ENCODE measurements at places on chromosomes 12 and 14.

DNA sequence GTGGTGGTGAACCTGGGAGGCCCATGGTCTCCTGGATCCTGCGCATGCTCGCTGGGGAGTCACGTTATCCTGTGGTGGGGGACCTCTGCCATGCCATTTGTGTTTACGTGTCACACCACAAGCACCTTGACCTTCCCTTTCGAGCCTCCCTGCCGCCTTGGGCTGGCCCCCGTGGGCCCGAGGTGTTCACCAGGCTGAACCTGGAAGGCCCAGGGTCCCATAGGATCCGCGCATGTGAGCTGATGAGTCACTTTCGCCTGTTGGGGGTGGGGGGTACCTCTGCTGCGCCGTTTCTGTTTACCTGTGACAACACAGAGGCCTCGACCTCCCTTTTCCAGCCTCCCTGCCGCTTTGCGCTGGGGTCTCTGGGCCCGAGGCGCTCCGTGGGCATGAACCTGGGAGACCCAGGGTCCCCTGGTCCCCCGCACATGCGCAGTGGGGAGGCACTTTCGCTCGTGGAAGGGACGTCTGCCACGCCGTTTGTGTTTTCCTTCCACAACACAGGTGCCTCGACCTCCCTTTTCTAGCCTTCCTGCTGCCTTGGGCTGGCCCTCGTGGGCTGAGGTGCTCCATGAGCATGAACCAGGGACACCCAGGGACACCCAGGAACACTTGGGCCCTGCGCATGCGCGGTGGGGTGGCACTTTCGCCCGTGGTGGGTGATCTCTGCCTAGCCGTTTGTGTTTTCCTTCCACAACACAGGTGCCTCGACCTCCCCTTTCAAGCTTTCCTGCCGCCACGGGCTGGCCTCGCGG, 334.1 kb downstream of the ALG10 start:
- DNase-seq = no peak

GRCh38 chr12:116924558-116925453, 14.1 kb downstream of the FBXW8 start:
- DNase-seq = no peak

GRCh38 chr12:58288190-58288589, 346.8 kb downstream of the ATP23 start:
- DNase-seq = no peak

GRCh38 chr12:122865268-122866231, 30.3 kb downstream of the HIP1R start:
- DNase-seq = peak; percentile 31

DNA sequence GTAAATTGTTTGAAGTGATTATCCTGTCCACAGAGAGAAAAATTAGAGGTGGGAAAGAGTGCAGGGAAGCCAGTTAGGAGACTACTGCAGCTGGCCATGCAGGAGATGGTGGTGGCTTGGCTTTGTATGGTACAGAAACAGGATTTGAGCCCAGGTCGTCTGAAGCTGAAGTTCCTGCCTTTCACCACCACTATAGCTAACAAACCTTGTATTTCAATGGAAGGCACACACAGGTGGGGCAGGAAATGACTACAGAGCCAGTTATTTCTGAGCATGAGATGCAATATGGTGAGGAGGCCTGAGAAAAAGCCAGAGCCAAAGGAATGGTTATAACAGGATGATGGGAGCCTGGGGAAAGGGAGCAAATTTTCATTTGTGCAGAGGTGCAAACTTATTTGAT, 103.9 kb downstream of the BTG1 start:
- no peak for DNase-seq

GRCh38 chr12:68001486-68002466, 12.5 kb downstream of the IFNG-AS1 start:
- DNase-seq = no peak

- DNase-seq = no peak
Measured at GRCh38 chr14:102731101-102731870, 46.0 kb upstream of the TRAF3 start.

GRCh38 chr12:110966081-110966760, 45.8 kb upstream of the MYL2 start:
- DNase-seq = no peak

DNA sequence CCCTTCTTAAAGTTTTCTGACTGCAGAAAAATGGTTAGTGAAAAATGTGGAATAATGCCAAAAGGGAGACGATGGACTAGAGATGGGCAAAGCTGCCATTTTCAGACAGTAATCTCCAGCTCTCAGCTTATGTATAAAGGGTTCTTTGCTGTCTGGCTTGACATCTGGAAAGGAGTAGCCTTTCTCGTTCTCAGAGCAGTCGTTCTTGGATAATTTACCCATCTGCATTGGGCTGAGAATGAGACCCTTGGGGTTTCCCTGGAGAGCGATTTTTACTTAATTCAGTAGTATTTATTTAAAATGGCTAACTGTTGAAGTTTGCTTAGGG, 1.2 kb downstream of the NUDT4 start:
- DNase-seq = no peak

GRCh38 chr14:76943072-76943471, 85.4 kb downstream of the IRF2BPL start:
- no peak for DNase-seq

DNA sequence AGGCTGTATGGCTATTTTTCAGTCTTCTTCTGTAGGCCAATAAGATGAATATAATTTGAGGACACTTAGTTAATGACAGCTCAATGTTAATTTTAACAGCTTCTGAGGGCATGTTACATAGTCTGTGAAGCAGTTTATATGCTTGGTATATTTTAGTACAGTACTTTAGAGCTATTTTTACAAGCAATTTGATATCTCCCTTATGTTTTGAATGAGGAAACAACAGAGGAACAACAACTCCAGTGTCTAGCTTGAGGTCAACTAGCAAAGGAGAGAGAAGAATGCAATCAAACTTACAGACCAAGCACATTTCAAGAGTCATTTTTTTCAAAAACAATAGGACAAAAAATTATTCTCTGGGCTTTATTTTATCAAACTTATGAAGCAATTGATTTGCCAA, 469.1 kb upstream of the DCN start:
- DNase-seq = no peak

DNA sequence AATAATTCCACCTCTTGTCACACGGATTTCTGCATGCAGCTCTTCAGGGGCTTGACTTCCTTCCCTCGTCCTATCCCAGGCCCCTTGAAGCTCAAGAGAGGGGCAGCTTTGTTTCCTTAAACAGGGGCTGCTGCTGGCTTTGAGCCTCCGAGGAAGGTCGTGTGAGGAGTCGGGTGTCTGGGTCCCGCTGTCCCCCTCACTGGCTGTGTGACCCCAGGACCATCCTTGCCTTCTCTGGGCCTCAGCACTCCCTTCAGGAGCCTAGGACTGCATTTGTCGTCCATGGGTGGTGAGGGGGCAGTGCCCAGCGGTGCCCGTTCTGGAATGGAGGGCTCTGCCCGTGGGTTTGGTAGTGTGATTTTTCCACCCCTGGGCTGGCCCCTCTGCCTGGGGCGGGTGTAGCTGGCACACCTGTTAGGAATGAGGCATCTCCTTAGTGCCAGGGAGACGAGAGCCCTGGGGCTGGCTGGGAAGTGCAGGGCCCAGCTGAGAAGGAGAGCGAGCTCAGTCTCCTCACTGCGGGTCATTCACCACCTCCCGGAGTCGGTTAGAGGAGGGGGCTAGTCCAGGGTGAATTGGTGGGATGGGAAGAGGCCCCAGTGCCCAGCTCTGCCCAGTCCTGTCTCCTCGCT, 60.8 kb downstream of the TSPAN9 start:
- no peak for DNase-seq

- no peak for DNase-seq
Measured at GRCh38 chr12:107439026-107439738, 246.4 kb upstream of the PWP1 start.

DNA sequence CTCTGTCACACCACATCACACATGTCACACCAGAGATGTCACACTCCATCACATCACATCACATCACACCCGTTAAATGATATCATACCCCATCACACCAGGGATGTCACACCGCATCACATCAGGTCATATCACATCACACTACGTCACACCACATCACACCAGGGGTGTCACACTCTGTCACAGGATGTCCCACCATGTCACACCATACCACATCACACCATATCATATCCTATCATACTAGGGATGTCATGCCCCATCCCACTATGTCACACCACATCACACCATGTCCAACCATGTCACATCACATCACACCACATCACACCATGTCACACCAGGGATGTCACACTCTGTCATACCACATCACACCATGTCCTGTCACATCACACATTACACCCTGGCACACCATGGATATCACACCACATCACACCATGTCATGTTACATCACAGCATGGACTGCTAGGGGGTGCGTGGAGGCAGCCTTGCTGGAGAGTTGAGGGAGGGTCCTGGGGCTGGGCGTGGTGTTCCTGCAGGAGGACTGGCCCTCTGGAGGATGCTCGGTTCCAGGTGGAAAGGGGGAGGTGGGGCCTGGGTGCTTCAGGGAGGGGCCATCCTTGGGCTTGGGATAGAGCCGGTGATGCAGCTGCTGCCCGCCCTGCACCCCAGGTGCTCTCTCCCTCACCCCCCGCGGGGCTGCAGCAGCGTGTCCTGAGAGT, 134.6 kb downstream of the TMEM121 start:
- DNase-seq = no peak

GRCh38 chr12:119512772-119513497, 80.6 kb upstream of the TMEM233 start:
- DNase-seq = peak; percentile 16

DNA sequence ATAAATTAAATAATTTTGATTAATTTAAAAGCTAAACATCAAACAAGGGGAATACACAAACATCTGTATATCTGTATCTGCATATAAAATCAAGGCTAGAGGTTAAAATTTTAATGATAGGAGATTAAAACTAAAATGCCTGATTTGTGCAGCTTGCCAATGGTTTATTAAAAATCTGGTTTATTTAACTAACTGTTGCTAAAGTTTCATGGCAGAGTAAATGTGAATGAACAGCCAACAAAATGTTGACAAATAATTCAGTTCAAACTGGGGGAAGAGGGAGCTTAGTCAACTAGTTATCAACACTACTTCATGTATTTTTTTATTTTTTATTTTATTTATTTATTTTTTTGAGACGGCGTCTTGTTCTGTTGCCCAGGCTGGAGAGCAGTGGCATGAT, 43.0 kb downstream of the BTG1 start:
- no peak for DNase-seq

DNA sequence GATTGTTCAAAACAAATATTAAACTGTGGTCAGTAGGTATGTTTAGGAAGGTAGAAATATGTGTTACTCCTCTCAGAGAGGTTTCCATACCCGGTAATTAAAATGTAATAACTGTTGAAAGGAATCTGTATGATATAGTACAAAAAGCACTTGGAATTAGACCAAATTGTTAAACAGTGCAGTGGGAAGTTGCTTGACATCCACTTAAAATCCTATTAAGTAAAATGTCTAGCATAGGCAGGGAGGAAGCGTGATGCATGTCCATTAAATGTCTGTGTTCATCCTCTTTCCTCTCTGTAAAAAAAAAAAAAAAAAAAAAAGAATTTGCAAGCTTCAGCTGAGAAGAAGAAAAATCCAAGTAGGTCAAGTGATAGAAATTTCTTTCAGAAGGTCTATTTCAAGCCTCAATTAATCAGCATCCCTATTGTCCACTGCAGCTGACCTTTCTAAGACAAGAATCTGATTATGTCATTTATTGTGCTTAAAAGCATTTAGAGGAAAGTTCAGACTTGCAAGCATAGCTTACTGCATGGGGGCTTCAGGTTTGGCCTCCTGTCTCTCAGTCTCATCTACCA, 265.6 kb upstream of the RGS6 start:
- DNase-seq = no peak

DNA sequence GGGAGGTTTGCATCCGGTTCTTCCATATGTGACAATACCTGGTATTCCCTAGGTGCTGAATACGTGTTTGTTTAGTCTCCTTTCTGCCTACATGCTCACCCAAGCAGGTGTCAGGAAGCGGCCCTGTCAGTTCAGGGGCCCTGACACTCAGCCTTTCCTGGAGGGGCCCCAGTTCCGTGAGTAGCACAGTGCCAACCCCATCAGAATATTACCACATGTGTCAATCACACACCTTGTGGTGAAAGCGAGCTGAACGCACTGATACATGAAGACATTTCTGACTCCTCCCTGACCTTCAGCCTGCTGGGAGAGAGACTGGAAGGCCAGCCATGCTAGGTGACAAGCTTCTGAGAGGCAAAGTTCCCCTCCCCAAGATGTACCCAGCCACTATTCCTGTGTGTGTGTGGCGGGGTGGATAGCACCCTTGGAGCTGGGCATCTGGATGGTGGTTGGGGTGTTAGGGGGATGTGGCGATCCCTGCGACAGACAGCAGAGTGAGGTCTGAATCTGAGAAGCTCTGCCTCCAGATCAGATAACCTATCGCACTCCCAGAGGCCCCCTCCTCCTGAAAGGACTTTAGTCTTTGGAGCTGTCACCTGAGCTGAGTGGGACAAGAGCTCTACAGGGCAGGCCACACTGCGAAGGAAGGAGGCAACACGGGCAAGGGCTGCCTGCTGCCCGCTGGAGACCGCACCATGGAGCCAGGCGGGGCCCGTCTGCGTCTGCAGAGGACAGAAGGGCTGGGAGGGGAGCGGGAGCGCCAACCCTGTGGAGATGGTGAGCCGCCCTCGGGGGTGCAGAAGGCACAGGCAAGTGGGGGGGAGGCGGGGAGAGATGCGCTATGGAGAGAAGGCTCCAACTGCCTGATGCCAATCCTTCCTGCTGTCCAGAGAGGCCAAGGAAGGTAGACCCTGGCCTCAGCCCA, at the start of gene SOAT2:
SOAT2 (plus strand) TSS at position 604 of the 925 bp plus-strand sequence; CDS start at position 696, 92 bp downstream.
- DNase-seq = no peak

GRCh38 chr14:68968051-68968450, 11.1 kb downstream of the ACTN1 start:
- no peak for DNase-seq

DNA sequence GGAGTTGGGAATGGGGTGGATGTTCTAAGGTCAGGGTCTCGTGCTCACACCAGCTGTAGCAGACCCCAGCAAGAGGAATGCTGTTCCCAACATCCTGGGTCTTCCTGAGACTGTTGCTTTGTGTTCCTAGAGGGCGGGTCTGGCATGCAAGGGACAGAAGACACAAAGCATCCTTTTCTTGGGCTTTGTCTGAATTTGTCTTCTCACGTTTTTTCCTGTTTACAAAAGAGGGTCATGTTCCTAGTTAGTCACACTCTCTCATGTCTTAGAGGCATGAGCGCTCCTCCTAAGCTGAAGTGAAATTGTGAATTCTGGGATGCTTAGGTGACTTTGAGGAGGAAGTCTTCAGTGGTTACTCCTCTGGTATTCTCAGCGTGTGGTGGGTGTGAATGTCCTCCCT, 9.6 kb upstream of the TAMALIN start:
- DNase-seq = no peak

DNA sequence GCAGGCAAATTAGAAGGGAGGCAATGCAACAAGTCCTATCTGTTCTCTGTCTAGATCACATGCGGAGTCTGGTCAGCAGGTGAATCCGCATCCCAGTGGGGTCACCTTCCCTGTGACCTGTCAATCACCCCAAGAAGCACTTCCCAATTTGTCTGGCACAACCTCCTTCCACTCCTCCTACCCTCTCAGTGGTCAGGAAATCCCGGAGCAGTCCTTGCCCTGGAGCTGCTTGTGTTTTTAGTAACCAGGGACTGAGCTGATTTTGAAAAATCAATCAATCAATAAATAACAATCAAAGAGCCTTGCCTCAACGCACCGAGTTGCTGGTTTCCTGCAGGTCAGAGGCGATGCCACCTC, 572 bp upstream of the ACSS3 start:
- DNase-seq = no peak

GRCh38 chr12:118259079-118259478, 113.6 kb downstream of the TAOK3 start:
- no peak for DNase-seq

- no peak for DNase-seq
Measured at GRCh38 chr14:71232506-71232905, 325.2 kb downstream of the PCNX1 start.

- DNase-seq = no peak
Measured at GRCh38 chr12:108289350-108290161, 49.6 kb downstream of the CMKLR1 start.
